ENCODE measurements at places on chromosomes 5 and 9. TPM values are rescaled to one million over a fixed set of nuclear protein-coding genes. Genes with fewer than 3 reads are reported as not detected.

DNA sequence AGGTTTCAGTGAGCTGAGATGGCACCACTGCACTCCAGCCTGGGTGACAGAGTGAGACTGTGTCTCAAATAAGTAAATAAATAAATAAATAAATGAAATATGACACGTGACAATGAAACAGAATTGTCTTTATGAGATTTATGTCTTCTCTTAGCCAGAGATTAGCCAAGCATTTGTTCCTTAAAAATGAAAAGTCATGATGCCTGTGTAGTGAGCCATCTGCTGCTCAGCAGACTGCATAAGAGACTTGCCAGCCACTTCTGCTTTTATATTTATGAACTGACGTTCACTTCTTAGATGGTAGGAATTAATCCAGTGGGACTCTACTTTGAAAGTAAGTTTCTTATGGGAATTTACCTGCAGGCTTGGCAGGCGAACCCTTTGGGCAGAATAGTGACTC, 227.4 kb downstream of the NR3C1 start:
- no peak for DNase-seq

CCL28 gene
- total RNA-seq: 8.6 TPM

DNA sequence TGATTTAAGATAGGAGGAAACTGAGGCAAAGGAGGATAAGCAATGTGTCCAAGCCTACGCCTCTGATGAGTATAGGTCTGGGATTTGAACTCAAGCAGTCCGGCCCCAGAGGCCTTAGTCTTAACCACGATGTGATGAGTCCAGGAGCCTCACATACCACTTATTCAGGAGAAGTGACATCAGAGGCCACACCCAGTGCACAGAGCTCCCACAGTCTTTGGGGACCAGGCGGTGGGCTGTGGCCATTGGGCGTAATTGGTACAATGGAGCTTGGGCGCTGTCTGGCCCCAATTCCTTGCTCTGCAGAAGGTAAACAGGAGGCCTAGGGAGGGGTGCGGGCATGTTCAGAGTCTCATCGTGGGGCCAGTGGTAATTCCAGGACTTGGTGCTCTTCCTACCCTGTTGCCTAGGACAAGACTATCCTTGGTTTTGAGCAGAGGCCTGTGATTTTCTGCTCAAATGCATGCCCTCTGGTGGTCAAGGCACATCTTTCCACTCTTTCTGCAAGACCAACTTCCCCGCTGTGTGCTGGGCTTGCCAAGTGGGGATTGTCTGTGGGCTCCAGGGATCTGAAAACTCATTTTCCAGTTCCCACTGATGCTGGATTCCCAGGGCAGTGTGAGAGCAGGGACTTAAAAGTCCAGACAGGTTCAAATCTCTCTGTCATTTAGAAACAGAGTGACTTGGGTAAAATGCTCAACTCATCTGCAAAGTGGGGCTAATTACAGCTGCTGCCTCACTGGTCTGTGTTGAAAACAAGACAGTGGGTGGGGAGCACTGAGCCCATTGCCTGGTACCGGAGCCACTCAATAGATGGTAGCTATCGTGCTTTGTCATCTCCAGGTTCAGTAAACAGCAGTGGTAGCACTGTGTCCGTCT, 15.8 kb downstream of the NDST1 start:
- no peak for DNase-seq

GRCh38 chr5:174589599-174589998, 134.8 kb upstream of the MSX2 start:
- DNase-seq: no peak

TMEFF1 gene
- total RNA-seq: 0.37 TPM

- DNase-seq: no peak
Observed at GRCh38 chr5:88695232-88695631, 187.8 kb downstream of the MEF2C start.

GRCh38 chr9:134389642-134390041, 63.4 kb downstream of the RXRA start:
- no peak for DNase-seq

DNA sequence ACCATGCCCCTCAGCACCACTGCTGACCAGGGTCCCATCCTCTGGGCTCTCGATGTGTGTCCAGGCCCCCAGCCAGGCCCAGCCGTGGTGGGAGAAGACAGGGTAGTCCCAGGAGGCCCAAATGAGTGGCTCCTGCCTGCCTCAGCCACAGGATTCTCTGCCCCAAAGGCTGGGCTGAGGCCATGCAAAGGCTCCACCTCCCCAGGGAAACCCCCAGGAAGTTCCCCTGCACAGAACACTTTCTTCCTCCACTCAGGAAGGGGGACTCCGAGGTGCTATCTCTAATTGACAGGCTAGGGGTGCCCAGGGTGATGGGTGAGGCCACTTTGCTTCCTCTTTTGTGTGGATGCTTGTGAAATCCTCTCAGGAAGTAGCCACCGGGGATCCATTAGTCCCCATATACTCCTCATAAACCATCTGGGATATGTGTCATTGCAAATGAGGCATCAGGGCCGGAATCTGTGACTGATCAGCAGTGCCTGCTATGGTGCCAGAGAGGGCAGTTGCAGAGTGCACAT, 23.1 kb upstream of the TDRD7 start:
- no peak for DNase-seq

PCA3 gene
- total RNA-seq: not detected

- no peak for DNase-seq
Observed at GRCh38 chr9:129823542-129823934, 398 bp downstream of the TOR1A start.

DNA sequence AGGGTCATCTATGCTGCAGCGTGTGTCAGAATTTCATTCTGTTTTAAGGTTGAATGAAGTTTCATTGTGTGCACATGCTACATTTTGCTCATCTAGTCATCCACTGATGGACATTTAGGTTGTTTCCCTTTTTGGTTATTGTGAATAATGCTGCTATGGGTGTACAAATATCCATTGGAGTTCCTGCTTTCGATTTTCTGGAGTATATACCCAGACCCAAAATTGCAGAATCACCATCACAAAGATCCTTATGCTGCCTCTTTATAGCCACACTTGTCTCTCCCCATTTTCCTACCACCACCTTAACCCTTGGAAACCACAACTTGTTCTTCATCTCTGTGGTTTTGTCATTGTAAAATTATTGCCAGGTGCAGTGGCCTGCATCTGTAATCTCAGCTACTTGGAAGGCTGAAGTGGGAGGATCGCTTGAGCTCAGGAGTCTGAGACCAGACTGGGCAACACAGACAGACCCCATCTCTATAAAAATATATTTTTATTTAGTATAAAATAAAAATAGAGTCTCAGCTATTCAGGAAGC, 166.2 kb downstream of the HSD17B3 start:
- no peak for DNase-seq

FIBCD1 gene
- total RNA-seq: not detected

- no peak for DNase-seq
Observed at GRCh38 chr9:112061152-112061740, 113.9 kb downstream of the SUSD1 start.

FREM1 gene
- total RNA-seq: not detected

GRCh38 chr5:125450771-125451170, 704.3 kb upstream of the ZNF608 start:
- no peak for DNase-seq

- DNase-seq: no peak
Observed at GRCh38 chr5:115333164-115333563, 36.7 kb upstream of the CCDC112 start.

- no peak for DNase-seq
Observed at GRCh38 chr5:153476767-153477166, 13.7 kb upstream of the GRIA1 start.

GRCh38 chr9:115006660-115007059, 76.3 kb upstream of the TNFSF8 start:
- no peak for DNase-seq

DNA sequence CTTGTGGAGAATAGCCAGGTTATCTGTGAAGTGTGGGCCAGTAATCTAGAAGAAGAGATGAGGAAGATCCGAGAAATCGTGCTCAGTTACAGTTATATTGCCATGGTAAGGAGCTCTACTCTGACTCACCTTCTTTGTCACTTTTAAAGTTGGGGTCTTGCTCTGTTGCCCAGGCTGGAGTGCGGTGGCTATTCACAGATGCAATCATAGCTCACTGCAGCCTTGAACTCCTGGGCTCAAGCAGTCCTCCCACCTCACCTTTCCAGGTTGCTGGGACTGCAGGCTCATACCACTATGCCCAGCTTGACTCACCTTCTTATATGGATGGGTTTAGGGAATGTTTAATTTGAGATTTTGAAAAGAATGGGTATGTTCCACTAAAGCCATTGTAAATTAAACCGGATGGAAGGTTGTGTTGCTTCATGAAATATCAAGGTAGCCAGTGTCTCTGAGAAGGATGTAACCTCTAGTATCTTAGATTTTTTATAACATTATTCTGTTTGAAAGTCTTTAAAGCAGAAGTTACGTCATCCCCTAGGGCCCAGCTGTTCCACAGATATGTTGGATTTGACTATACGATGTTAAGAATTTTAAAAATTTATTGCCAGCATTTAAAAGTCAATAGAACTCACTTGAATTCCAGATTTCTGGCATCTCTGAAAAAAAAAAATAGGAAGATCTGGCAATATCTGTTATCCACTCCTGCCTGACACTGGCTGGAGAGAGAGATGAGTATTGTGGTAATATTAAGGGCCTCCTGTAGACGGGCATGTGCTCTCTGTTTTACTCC, 5.1 kb downstream of the CNOT8 start:
- DNase-seq: no peak

NUTM2F gene
- not detected for total RNA-seq

GRCh38 chr5:161314033-161314432, 232.5 kb downstream of the GABRB2 start:
- DNase-seq: no peak

FNIP1 gene
- 15.9 TPM for total RNA-seq

UGCG gene
- 20.4 TPM for total RNA-seq

PDZD2 gene
- 0.15 TPM for total RNA-seq

AK8 gene
- not detected for total RNA-seq

N4BP3 gene
- 5.2 TPM for total RNA-seq

ACER2 gene
- total RNA-seq: 3.0 TPM

NRG2 gene
- total RNA-seq: 0.24 TPM

SLC6A3 gene
- not detected for total RNA-seq

EHMT1 gene
- 74.6 TPM for total RNA-seq

CDC20B gene
- 0.16 TPM for total RNA-seq

GRCh38 chr9:124008303-124008693, 3.3 kb upstream of the LHX2 start:
- no peak for DNase-seq

DNA sequence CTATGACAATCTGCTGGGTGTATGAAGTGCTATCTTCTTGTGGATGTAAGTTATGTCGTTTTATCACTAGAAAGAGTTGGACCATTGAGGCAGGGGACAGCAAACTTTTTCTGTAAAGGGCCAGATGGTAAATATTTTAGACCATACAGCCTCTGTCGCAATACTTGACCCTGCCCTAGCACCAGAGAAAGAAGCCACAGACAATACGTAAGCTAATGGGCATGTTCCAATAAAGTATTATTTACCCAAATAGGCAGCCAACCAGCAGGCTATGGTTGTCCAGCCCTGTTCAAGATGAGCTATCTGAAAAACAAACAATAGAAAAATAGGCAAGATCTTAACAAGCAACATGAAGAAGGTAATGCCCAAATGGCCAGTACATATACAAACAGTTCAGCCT, 36.4 kb downstream of the MTX3 start:
- no peak for DNase-seq

GRCh38 chr9:124527781-124528180, 20.6 kb upstream of the NR5A1 start:
- DNase-seq: no peak

- DNase-seq: no peak
Observed at GRCh38 chr5:98543490-98543889, 230.0 kb upstream of the RGMB start.

GPX8 gene
- not detected for total RNA-seq

MYOT gene
- total RNA-seq: not detected

DIPK1B gene
- total RNA-seq: not detected

CFAP90 gene
- total RNA-seq: not detected

DNA sequence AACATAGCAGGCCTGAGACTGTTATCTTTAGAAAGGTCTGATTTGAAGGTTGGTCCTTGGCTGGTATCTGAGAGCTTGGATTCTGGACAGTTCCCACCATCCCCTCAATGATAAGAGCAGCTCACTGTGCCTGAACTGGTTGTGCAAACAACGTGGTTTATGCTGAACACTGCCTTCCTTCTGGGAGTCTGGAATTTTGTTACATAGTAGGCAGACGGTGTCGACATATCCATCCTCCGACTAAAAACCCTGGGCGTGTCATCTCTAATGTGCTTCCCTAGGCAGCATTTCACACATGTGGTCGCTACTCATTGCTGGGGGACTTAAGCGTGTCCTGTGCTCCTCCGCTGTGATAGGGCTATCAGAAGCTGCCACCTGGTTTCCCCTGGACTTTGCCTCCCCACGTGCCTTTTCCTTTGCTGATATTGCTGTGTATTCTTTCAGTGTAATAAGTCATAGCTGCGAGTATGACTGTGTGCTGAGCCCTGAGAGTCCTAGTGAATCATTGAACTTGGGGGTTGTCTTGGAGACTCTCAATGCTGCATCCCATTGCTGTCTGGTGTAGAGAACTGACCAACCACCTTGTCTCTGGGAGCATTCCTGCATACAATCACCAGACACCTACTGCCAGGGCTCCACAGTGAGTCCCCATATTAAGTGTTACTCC, 119.1 kb upstream of the TBC1D2 start:
- DNase-seq: no peak

PCDHB4 gene
- not detected for total RNA-seq

- DNase-seq: no peak
Observed at GRCh38 chr5:20050262-20050661, 62.3 kb upstream of the CDH18 start.

DNA sequence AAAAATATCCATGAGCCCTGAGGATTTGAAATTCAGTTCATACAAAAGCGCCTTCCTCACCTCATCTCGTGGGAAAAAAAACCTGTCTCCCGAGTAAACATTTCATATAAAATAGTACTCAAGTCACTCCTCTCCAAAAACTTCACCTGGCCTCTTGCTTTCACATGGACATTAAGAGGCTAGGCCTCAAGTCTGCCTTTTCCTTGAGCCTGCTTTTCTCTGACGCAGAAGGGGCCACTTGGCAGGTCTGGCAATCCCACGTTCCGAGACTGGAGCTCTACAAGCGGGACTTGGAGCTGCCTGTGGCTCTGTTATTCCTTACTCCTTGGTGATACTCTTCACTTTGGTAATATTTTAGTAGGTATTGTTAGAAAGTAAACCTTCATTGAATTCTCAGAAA, 26.9 kb upstream of the CKS2 start:
- no peak for DNase-seq

DNA sequence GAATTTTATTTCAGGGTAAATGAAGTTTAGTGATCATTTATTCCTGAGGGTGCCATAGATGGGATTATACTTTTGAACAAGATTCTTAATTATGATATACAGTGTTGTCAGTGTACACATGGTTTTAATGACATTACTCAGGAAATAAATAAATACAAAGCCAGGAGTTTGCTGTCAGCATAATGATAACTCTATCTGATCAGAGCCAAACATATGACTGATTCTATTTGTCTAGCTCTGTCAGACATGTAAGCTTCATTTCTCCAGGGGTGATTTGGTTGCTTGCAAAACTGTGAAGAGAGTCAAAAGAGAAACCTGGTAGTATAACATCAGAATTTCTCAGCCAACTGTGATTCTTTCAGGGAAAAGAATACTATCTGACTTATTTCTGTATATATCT, 1425.8 kb upstream of the C9orf72 start:
- no peak for DNase-seq

All from CD8-positive, alpha-beta memory T cell (primary cell).